ENCODE measurements at places on chromosomes 5 and 9.

DNA sequence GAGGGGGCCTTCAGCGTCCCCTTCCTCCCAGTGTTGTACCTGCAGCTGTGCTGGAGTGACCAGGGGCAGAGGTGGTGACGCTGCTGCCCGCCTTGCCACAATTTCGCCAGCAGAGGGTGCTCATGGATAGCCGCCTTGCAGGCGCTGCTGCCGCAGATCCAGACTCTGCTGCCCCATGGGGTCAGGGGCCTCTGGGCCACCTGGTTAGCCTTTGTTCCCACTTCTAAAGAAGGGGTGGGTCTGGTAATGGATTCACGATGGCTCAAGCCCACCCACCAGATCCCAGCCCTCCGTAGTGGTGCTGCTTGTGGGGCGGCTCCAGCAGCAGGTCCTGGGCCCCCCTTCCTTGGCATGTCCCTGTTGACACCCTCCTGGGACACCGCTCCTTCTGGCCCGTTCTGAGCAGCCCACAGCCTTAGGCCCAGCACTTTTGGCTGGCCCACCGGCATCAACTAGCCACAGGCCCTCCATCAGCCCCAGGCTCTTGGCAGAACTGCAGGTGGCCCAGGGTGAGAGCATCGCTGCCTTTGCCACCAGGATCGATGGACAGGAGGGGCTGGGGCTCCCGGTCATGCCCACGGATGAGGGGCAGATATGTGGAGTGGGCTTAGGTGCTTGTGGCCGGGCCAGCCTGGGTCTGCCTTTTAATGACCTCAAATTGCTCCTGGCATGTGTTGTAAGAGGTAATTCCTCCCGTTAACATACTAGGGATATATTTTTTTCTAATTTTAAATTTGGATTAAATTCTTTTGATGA lies 57.2 kb downstream of the COL5A1 start:
- DNase-seq, result peak; percentile 52

DNA sequence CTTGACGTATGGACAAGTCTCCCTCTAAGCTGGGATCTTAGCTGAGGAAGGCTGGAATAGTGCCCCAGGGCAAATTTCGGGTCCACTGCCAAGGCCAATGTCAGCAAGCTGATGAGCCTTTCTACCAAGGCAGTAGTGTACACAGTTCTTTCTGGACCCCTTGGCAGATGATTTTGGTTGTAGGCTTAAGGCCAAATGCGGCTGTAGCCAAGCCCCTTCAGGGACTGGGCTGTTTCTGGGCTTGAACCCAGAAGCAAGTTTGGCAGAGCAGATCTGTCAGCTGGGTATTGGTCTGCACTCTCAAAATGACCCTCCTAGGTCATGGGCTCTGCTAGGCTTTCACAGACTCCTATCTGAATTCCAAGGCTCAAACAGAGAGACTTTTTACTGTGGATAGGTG lies 121.6 kb downstream of the ADAMTSL1 start:
- peak; percentile 67 for DNase-seq

DNA sequence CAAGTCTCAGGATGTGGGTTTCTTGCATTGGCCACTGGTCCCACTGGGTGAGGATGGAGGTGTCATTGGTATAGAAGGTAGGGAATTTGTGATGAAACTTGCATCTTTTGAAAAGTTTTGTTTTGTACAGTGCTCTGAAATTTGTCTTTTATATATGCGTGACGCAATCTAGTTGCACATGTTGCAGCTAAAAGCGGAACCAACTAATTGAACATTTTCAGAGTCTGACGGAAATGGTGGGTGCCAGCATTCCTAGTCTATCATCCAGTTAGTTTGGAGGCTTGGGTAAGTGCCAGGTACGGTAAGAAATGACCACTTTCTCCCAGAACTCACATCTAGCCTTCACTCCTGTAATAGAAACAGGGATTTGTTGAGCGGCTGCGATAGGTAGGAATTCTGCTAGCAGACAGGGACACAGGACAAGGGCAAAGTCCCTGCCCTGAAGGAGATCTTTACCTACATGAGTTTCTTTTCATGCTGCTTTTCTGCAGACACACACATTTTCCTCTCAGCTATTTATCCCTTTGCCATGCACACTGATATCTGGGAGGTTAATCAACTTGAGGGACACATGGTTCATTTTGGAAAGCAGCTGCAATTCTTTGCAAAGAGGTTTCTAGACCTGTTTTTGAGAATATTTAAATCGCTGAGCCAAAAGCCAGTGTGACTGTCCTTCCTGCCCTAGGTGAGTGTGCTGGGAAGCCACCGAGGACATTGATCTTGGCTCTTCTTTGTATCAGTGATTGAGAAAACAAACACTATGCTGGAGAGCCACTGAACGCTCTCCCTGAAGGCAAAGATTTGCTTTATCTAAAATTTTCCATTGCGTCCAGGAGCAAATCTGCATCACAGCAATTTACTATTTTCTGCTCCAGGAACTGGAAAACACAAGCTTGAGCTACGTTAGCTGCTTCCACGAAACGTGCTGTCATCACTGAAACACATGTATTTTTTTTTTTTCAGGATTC lies 89.7 kb downstream of the DAP start:
- DNase-seq, result no peak

DNA sequence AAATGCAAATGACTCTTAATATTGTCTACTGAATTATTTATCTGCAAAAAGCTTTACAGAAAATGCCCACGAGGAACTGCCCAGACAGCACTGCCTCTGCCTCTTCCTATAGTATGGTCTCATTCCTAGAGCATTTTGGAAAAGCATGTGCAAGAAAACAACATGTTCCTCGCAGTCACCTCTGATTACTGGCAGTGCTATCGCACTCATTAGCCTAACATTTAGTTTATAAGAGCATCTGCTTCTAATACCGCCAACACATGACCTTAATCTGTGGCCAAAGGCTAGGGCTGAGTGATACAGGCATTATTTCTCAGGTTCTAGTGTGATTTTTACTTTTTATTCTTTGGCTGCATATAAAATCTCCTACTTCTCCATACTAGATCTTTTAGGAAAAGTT lies 259.2 kb downstream of the FBXL17 start:
- no peak for DNase-seq

GRCh38 chr9:132672413-132672690 lies 2.1 kb downstream of the GTF3C4 start:
- no peak for DNase-seq

- DNase-seq, result peak; percentile 9
Measured at GRCh38 chr9:137454145-137454596, 5.0 kb downstream of the NSMF start.

- no peak for DNase-seq
Measured at GRCh38 chr5:12934722-12935121, 1009.8 kb downstream of the DNAH5 start.

GRCh38 chr5:141793403-141793802 lies 84.8 kb downstream of the PCDH1 start:
- no peak for DNase-seq

GRCh38 chr5:54658010-54658409 lies 140.5 kb downstream of the SNX18 start:
- DNase-seq, result no peak

DNA sequence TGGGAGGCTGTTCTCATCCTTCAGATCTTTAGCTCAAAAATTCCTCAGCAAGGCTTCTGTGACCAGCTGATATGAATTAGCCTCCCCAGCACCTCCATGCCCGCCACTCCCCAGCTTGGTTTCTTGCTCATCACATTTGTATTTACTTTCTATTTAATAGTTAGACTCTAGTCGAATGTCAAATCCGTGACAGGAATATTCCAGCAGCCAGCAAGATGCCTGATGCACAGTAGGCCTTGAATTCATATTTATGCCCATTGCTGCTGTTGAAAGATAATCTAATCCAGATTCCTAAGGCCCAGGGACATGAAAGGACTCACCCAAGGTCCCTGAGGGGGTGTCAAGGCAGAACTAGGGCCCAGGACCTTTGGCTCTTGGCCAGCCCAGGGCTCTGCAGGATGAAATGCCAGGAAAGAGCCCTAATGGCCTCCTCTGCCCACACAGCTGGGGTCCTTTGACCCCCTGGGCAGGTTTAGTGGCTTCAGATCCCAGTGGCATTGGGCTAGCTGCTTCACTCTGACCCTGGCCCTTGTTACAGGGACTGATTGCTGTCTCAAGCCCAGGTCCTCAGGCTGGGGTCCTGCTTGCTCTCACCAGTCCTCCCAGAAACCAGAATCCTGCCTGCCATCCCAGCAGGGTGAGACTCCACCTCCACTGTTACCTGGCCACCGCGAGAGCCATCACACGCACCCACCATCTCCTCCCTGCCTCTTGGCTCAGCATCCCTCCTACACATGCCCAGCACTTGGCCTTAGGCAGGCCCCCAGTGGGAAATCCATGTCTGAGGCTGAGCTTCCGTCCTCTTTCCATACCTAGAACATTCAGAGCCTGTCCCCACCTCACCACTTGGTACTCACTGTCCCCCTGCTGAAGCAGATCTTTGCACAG lies 7.3 kb downstream of the CSF1R start:
- DNase-seq, result no peak

DNA sequence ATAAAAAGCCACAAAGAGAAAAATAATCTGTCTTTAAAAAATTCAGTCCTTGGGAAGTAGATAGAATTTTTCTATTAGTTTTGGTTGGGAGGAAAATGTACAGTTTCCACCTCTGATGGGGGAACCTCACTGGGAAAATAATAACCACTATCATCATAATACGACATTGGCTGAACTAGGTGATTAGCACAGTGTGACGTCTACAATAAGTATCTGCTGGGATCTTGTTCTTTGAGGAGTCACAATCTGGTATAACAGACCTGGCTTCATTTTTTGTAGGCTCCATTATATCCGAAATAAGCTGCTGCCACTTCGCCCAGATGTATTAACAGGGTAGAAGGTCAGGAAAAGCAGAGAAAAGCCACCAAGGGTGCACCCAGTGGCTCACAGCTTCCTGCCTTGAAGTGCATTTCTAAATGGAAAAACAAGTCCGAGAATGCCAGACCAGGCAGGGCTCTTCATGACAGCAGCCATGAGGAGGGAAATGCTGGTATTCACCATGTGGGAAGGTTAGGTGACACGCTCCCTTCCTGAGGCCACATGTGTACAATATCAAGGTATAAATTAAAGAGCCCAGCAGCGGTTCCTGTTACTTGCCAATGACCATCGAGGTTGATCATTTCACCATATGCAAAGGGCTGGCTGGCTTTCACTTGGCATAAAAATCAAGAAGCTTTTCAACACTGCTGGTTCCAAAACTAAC lies 152.8 kb downstream of the PRELID2 start:
- no peak for DNase-seq

DNA sequence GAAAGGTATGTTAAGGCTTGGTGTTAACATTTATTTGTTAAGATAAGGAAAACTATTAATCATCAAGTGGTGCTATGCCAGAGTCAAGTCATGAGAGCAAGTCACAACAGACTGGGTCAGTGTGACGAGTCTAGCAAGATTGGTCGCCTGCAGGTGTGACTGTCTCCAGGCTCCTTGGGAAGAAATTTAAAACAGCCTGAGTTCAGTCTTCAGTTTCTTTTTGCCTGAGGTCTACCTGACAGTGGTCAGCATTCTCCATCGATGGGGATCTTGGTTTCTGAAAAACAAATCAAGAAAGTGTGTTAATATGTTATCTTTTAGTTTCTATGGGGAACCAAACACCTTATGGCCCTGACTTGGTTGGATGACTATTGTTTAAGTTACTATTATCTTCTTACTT lies 56.3 kb downstream of the CETN3 start:
- DNase-seq, result no peak

DNA sequence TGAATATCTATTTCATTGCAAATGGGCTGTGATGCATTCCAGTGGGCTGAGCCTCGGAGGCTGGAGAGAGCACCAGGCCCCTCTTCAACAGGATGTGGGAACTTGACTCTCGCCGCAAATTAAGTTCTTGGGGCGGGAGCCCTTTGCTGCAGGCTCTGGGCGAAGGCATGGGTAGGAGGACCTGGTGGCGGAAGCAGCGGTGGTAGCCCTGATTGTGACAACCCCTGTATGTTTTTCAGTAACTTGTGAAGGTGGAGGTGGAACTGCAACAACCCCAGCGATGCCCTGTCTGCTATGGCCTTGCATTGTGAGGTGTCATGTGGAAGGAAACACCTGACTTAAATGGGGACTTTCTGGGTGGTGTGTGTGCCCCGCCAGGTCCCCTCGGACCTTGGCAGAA lies 9.4 kb downstream of the FYB1 start:
- DNase-seq, result no peak

GRCh38 chr5:143826951-143827444 lies 15.0 kb downstream of the HMHB1 start:
- DNase-seq, result no peak

DNA sequence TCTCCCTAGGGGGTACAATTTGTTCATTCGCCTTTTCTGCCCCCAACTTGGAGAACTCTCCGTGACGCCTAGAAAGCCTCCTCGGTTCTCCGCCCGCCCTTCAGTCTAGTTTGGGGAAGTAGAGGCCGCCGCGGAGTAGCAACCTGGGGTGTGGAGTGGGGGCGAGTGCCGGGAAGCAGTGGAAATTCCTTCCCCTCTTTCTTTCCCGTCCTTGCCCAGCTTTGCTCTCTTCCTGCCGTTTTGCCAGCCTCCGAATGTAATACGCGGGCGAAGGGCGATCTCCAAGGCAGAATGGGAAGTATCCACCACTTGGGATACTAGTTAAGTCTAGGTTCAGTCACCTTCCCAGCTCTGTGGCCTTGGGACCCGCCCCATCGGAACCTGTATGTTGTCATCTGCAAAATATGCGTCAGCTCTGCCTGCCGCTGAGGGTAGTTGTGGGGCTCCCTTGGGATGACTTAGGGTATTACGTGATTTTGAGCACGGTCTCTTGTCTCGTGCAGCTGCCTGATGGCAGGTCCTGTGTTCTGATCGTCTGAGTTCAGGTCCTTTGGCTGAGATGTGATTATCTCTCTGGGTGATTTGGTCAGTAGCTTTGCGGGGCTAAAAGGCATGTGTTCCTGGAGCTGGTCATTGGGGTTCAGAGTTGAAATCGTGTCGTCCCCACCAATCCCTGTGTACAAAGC lies 724 bp downstream of the PAM start:
- DNase-seq, result peak; percentile 36

GRCh38 chr9:124311283-124311682 lies 53.5 kb downstream of the NEK6 start:
- DNase-seq, result no peak

GRCh38 chr5:18465833-18466681 lies 831.8 kb downstream of the TAF11L14 start:
- DNase-seq, result peak; percentile 76

GRCh38 chr5:137573376-137573775 lies 74.2 kb upstream of the SPOCK1 start:
- DNase-seq, result no peak

DNA sequence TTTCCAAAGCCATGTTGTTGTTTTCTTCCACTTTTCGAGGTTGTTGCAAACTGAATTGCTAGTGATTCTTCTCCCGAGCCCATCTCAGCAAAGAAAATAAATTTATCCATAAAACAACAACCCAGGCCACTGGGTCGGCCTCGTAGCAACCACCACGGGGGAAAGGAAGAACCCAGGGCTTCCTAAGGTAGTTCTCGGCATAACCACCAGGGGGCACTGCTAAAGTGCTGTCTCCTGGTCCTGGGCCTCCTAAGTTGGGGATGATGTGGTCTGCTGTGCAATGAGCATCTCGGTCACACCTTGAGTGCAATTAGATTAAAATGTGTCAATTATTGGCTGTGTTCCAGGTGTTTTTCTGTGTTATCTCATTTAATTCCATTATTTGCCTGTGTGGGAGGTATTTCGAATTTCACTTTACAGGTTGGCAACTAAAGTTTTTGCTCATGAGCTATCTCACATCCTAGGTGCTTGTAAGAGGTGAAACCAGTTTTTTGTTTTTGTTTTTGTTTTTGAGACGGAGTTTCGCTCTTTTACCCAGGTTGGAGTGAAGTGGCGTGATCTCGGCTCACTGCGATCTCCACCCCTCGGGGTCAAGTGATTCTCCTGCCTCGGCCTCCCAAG lies 102.8 kb upstream of the DAP start:
- peak; percentile 48 for DNase-seq

GRCh38 chr5:1067141-1068121 lies 44.4 kb downstream of the SLC12A7 start:
- no peak for DNase-seq

- no peak for DNase-seq
Measured at GRCh38 chr9:116605904-116606341, 81.2 kb upstream of the TRIM32 start.

Data from midbrain (tissue), 1 donor.